ENCODE measurements at places on chromosomes 13 and 19. TPM values are rescaled to one million over a fixed set of nuclear protein-coding genes. Genes with fewer than 3 reads are reported as not detected.

DNA sequence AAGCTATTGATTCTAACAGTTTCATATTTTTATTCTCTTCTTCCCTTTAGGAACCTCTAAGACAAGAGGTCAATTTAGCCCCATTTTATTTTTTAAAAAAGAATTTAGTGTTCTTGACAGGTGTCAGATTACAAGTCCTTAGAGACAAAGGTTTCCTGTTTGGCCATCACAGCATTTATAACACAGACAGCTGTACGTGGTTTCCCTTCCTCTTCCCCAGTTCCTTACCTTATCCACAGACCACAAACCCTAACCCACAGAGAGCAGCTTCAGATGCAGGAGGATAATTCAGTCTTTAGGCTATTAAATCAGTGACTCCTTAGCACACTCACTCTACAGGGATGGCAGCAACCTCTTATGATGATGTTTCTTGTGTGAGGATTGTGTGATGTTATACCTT lies 1210.1 kb downstream of the DIAPH3 start:
- DNase-seq = no peak

GRCh38 chr19:50626795-50627194 lies 12.9 kb downstream of the SYT3 start:
- no peak for DNase-seq

DNA sequence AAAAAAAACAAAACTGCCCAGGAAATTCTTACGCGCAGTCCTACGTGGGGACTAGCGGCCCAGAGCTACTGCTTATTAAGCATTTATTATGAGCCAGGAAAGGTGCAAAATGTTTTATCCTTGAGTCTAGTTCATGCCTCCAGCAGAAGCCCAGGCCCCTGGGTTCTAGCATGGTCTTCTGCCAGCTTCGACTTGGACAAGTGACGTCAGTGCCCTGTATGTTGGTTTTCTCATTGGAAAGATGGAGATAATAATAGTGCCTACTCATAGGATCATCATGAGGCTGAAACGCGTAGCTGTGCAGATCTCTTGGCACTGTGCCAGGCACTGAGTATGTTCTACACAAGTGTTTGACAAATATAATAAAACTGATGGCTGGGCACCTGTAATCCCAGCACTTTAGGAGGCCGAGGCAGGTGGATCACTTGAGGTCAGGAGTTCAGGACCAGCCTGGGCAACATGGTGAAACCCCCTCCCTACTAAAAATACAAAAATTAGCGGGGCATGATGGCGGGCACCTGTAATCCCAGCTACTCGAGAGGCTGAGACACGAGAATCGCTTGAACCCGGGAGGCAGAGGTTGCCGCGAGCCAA lies 12.4 kb upstream of the SULT2B1 start:
- DNase-seq = no peak

DNA sequence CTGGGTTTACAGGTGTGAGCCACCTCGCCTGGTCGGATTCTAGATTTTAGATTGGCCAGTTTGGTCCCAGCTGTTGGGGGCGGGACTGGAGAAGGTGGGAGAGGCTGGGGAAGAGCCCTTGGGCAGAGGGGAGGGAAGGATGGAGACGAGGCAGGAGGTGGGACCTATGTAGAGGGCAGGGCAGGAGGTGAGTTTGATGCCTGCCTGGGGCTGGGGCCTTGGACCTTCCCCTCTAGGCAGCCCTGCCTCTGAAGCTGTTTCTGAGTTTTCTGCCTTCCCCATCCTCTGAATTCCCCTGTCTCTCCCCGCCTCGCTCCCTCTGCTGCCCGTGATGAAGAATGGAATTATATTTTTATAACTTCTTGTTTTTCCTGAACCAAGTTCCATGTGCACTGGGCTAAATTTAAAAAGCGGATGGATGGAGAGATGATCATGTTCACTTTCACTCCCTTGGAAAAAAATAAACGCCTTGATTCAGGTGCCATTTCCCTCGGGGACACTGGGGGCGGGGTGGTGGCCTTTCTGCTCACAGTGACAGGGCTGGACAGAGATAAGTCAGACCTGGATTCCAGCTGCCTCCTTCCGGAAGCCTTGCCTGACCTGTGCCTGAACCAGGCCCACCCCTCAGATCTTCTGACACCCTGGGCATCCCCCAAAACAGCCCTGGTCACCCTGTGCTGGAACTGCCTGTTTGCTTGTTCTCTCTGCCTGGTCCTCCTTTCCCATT lies 16.5 kb upstream of the TNFAIP8L1 start:
- DNase-seq = no peak

GRCh38 chr13:72617186-72617585 lies 110.2 kb downstream of the MZT1 start:
- DNase-seq = no peak

DNA sequence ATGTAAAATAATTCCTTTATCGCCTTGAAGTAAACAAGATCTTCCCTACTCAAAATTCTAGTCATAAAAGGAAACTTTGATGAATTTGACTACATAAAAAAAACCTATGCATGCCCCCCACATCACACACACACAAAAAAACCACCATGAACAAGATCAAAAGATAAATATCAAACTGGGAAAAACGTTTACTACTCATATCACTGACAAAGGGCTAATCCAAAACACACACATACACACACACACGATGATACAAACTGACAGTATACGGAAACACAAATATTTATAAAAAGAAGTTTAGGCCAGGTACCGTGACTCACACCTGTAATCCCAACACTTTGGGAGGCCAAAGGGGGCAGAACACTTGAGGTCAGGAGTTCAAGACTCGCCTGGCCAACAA lies 61.9 kb downstream of the TSC22D1 start:
- no peak for DNase-seq

DNA sequence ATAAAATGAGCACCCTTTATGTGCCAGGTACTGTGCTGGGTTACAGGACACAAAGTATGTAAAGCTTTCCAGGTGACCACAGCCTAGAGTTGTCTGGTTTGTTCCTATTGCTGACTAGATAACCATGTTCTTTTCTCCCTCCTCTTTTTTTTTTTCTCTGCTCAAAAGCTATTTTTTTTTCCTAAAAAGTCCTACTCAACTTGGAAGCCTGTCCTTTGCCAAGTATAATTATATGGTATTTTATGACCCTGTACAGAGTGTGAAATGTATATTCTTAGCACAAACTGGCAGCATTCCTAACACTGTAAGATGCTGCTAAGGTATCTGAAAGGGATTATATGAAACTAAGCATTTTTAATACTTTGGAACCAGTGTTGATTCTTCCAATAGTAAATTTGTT lies 171.0 kb downstream of the GPC6 start:
- no peak for DNase-seq

- no peak for DNase-seq
Observed at GRCh38 chr19:6020166-6020882, 42.4 kb upstream of the RANBP3 start.

GRCh38 chr13:73698859-73699258 lies 435.3 kb downstream of the KLF12 start:
- DNase-seq = no peak

- no peak for DNase-seq
Observed at GRCh38 chr13:44954224-44954623, 35.0 kb downstream of the NUFIP1 start.

GRCh38 chr19:44111910-44112463 lies 1.2 kb upstream of the ZNF225 start:
- DNase-seq = peak; percentile 11

GRCh38 chr13:37775871-37776270 lies 93.7 kb downstream of the TRPC4 start:
- DNase-seq = no peak

DNA sequence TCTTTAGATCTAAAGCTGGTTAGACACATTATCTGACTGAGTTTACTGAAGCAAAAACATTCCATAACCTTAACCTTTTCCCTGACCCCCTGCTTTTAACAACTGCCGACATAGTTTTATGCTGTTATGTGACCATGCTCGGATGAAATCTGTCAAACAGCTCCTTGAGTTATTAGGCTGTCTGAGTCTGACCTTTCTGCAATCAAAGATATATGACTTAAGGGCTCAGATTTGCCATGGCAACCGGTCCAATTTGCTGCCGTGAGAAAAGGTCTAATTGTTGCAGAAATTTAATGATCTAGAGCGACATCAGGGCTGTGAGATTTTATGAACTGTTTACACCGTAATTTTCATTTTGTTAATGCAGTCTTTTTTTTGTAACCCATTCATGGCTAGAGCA lies 61.8 kb downstream of the URI1 start:
- DNase-seq = no peak

GRCh38 chr13:26629260-26629825 lies 71.9 kb downstream of the WASF3 start:
- no peak for DNase-seq

- DNase-seq = no peak
Observed at GRCh38 chr13:44104969-44105368, 225.3 kb downstream of the LACC1 start.

GRCh38 chr19:2237051-2237868 lies 636 bp downstream of the SF3A2 start:
- DNase-seq = no peak

DNA sequence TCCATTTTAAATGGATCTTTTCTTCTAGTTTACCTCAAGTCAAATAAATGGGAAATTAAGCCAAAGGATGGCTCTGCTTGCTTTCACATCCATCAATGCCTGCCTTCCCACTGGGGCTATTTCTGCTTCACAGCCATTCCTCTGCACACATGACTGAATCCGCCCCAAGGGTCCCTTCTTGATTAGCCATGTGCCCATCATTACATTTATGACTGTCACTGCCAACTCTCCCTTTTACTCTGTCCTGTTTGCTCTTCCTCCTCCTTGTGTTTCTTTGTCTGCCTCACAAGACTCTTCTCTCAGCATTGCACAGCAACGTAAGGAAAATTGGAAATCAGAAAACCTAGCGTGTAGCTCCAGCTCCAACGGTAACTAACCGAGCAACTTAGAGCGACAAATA lies 410.2 kb downstream of the TBC1D4 start:
- no peak for DNase-seq

DNA sequence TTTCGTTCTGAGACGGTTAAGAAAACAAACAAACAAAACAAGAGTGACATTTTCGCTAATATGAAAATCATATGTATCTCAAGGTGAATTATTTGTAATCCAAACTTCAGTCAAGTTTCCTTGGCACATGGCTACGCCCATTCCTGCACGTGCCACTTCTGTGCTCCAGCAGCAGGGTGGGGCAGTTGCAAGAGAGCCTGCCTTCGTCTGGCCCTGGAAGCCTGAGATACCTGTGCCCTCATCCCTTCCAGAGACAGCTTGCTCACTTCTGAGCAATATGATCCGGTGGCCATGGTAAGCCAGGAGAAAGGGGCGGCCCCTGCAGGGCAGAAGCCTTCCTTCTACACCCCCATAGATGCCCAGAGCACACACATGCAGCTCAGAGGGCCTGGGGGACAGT lies 22.1 kb downstream of the DPP9 start:
- DNase-seq = no peak

DNA sequence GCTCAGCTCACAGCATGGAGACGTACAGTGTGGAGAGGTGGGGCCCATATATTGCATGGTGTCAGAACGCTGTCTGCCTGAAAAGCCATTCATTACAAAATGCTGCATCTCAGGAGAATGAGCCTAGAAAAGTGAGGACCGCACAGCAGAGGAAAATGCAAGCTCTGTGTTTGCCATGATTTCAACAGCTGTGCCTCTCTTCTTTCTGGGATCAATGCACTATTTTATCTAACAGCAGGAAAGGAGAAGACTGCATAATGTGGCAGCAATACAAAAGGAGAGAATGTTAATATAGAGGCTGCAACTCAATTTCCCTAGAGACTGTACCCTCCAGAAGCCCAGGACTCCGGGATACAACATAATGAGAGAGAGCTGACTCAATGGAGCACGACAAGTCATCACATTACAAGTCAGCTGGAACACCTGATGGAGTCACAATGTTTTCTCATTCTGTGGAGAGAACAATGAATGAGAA lies 368.0 kb downstream of the FGF14 start:
- DNase-seq = no peak

DNA sequence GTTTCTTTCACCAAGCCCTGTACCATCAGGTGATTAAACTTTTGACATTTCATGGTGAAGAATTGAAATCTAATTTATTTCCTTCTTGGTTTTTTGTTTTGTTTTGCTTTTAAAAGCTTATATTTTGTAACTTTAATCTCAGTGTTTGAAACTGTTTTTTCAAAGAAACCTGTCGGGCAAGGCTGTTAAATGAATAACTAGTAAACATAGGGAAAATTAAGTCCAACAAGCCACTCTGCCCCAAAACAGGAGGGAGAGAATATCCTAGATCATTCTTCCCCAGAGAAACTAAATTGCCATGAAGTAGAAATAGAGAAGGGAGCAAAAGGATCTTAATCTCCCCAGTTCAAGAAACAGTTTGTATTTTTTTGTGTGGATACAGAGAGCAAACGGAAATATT lies 98.2 kb downstream of the FREM2 start:
- DNase-seq = no peak

DNA sequence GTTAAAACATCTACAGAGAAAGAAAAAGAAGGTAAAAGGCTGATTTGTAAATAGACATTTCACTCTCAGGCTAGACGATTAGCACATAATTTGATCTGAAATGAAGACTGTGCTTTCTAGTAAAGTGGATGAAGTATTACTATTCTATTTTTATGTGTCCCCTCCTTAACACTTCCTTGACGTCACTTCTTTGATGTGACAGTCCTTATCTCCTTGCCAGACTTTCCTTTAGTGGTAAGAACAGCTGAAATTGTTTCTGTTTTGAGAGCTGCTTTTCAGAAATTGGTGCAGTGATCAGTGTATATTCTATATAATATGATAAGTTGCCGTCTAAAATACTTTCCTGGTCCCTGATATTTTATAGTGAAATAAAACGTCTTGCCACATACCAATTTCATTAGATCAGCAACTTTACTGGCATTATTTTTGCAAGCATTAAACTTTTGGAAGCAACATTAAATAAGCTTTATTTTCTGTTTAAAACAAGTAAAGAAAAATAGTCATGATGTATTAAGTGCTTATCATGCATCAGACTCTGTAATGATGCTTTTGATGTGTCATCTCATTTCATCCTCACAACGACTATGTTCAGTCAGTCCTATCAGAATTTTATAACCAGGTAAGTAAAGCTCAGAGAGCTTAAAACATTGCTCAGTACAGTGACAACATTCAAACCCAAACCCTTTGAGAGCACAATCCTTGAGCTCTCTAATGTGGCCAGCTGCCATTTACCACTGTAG lies 210.3 kb upstream of the PCDH9 start:
- no peak for DNase-seq

GRCh38 chr13:35992964-35993363 lies 138.2 kb downstream of the DCLK1 start:
- DNase-seq = no peak

The ZNF546 gene
- total RNA-seq = 3.6 TPM

The IL12RB1 gene
- 1.1 TPM for total RNA-seq

The CCDC194 gene
- not detected for total RNA-seq

The ERICH6B gene
- total RNA-seq = not detected

The GZMM gene
- total RNA-seq = 0.88 TPM

The CGB8 gene
- 5.3 TPM for total RNA-seq

The KLK15 gene
- total RNA-seq = not detected

The RBM42 gene
- 110 TPM for total RNA-seq

The ZNF586 gene
- 19.0 TPM for total RNA-seq

The LILRB1 gene
- not detected for total RNA-seq

The CLDN10 gene
- not detected for total RNA-seq

The TOMM40 gene
- total RNA-seq = 83.6 TPM
